ENCODE measurements at places on chromosomes 3 and 15.

DNA sequence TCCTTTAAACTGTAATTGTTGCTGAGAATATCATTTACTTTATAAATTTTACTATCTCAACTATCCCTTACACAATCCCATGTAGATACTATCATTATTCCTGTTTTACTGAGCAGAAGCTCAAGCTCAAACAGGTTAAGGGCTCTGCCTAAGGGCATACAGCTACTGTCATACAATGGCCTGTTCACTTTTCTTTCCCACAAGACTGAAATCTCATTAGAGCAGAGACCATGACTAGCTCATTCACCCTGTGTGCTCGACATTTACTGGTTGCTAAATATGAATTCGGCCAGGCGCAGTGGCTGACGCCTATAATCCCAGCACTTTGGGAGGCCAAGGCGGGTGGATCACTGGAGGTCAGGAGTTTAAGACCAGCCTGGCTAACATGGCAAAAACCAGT, 1.6 kb upstream of the MESP2 start:
- no peak for DNase-seq

GRCh38 chr3:193605876-193606275, 12.9 kb downstream of the OPA1 start:
- DNase-seq, result no peak

DNA sequence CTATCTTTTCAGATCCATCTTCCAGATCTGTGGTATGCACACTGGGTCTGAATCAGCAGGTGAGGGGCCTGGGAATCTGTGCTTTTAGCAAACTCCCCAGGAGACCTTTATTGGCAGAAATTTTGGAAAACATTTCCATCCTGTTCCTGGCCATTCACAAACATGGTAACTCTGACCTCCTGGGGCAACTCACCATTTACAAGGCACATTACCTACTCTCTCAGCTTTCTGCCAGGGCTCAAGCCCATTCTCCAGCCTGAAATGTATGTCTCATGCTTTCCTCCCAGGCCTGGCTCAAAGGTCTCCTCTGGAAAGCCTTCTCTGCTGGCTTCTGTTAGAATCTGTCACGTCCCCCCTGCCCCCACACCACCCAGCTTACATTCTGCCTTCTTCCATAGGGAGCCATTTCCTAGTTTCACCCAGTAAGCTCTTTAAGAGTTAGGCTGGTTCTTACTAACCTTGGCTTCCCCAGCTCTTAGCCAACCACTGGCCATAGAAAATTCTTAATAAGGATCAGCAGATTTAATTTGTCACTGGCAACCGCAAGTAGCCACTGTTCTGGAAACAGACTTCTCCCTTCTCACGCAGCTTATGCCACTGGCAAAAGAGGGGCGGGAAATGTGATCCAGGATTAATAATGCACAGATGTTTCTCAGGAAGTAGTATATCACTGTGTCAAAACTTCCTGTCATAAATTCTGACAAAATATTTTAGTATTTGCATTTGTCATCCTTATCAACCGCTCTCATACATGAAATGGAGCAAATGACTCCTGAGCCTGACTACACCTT, 55.0 kb downstream of the RORA start:
- no peak for DNase-seq

DNA sequence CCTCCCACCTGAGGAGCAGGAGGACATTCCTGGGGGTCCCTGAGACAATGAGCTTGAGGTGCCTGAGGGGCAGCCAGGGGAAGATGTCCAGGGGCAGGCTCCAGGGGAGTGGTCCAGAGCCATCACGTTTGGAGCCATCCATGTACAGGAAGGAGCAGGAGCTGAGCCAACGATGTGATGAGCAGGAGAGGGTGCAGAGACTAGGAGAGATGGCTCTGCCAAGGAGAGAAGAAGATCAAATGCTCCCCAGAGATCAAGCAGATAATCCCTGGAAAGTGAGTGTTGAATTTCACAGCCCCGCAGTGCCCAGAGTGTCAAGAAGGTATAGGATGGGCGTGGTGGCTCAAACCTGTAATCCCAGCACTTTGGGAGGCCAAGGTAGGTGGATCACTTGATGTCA, 97.8 kb upstream of the HERC1 start:
- no peak for DNase-seq

DNA sequence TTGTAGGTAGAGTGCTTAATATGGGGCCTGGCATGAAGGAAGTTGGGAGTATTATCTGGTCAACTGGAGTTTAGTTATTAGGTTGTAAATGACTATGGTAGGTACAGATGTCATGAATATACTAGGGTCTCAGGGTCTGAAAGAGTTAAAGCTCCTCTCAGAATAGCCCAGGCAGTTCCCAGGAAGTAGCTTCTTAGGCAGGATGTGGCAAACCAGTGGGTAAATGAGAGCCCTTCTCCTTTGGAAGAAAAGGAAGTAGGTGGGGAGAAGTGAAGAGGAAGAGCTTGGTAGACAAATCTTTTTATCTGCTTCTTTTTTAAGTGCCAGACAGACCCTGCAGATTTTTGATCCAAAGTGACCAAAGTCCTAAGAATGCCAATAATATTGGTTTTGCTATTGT, 24.5 kb downstream of the MAP2K1 start:
- no peak for DNase-seq

DNA sequence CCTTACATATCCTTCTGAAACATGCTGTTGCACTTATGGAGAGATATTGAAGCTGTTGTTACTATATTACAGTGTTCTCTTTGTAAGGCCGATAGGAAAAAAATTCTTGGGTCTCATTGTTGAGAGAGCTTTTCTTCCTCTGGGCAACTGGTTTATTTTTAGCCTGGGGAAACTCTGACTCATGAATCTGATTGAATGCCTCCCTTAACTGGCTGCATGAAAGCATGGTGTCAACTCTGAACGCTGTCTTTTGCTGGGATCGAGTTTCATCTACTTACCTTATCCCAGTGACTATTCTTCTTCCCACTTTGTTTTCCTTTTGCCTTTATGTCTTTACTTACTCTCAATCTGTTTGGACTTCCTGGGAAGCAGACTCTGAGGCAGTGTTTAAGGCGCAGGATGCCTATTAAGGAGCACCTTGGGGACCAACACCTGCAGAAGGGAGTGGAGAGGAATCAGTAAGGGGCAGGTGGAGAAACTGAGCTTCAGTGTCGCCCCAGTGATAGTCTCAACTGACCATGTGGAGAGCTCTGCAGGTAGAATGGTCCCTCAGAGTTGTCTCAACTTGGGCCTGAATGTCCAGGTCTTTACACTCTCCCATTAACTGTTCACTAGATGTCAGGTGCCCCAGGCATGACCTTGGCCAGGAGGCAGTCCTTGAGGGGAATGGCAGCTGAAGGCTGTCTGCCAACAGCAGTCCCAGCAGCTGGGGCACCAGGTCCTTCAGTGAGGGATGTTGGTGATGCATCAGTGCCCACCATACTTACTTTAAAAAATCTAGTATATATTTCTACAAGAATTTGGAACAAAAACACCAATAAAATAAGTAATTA, 88.9 kb upstream of the CCNL1 start:
- DNase-seq, result no peak

DNA sequence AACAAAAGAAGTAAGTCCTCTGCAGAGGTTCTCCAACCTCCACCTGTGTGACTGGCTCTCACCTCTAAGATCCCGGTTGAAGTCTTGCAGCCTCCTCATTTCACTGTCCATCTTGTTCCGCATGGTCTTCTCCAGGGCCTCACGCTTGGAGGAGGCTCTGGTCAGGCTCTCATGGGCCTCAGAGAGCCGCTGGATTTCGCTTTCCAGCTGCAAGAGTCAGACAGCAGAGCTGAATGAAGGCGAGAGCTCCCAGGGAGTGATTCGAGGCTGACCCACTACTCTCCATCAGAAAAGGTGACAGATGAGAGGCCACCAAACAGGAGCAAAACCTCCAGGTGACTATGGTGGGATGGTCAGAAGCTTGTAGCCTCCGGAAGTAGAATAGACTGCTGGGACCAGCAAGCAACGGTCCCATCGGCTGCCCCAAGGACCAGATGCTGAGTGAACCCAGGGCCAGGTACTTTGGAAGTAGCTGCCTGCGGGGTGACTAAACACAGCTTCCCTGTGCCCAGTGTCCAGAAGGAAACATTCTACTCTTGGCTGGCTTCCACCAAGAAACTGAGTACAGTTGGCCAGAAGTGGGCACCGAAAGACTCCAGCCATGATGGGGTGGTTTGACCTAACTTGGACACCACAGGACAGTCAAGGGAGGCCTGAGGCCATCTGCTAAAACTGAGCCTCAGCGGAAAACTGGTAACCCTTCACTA, 7.9 kb downstream of the AMOTL2 start:
- no peak for DNase-seq

GRCh38 chr15:60469893-60470641, 8.9 kb downstream of the ICE2 start:
- no peak for DNase-seq

DNA sequence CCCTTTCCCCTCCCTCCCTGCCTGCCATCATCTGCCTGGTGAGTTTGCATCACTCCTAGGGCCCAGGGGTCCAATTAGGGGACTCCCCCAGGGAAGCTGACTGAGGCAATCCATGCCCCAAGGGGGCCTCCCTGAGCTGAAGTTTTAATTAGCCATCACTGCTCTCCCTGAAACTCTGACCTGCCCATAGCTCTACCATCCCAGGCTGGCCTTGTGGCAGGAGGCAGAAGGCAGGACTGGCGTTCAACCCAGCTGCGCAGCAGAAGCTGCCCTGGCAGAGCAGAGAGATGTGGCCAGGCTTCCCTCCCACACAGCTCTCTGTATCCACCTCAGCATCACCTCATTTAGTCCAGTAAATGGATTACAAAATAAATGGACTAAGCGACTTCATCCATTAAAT, 7.7 kb upstream of the C15orf39 start:
- no peak for DNase-seq

GRCh38 chr3:4680871-4681300, 187.7 kb downstream of the ITPR1 start:
- DNase-seq, result no peak

GRCh38 chr3:66778777-66779176, 219.3 kb upstream of the KBTBD8 start:
- no peak for DNase-seq

DNA sequence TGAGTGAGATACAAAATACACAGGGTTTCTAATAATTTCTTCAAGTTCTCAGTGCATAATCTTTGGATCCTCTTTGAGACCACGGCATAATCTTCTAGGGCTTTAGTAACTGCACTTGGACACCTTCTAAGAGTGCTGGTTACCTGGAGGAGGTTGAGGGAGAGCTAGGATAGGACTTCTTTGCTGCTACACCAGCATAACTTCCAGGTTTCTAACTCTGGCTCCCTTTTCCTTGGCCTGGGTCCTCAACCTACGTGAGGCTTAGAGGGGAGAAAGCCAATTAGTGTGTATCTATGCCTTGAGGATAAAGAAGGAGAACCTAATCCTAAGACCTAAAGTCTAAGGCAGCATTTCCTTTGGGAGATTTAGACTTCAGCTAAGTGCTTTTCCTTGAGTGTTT, 184.8 kb downstream of the LSAMP start:
- DNase-seq, result no peak

- no peak for DNase-seq
These were observed 159.8 kb downstream of the THSD4 start for GRCh38 chr15:71275098-71275497.

DNA sequence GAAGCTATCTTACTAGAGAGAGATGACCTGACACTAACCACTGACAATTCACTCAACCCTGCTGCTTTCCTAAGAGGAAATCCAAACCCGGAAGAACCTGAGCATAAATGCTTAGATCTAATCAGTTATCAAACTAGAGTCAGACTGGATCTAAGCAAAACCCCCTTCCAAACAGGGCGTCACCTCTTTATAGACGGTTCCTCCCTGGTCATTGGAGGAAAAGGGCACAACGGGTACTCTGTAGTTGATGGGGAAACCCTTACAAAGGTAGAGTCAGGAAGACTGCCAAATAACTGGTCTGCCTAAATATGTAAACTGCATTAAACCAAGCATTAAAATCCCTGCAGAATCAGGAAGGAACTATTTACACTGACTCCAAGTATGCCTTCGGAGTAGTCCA, 41.3 kb upstream of the FSTL1 start:
- DNase-seq, result no peak

DNA sequence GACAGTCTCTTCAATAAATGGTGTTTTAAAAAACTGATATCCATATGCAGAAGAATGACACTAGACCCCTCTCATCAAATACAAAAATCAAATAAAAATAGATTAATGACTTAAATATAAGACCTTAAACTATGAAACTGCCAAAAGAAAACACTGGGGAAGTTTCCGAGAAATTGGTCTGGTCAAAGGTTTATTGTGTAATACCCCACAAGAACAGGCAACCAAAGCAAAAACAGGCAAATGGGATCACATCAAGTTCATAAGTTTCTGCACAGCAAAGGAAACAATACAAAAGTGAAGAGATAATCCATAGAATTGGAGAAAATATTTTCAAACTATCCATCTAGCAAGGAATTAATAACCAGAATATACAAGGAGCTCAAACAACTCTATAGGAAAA, 126.2 kb downstream of the GOLIM4 start:
- no peak for DNase-seq

- no peak for DNase-seq
These were observed 25.8 kb downstream of the GREM1 start for GRCh38 chr15:32743411-32744140.

GRCh38 chr3:163462446-163462845, 1615.8 kb downstream of the SI start:
- no peak for DNase-seq

GRCh38 chr3:42733501-42734262, 31.1 kb upstream of the HHATL start:
- DNase-seq, result no peak

All from central memory CD8-positive, alpha-beta T cell (primary cell).